ENCODE measurements at places on chromosomes 5 and 9.

- DNase-seq: no peak
These were observed 69.3 kb downstream of the MAMDC2 start for GRCh38 chr9:70112981-70113380.

- no peak for DNase-seq
These were observed 15.9 kb downstream of the CYSTM1 start for GRCh38 chr5:140190872-140191218.

DNA sequence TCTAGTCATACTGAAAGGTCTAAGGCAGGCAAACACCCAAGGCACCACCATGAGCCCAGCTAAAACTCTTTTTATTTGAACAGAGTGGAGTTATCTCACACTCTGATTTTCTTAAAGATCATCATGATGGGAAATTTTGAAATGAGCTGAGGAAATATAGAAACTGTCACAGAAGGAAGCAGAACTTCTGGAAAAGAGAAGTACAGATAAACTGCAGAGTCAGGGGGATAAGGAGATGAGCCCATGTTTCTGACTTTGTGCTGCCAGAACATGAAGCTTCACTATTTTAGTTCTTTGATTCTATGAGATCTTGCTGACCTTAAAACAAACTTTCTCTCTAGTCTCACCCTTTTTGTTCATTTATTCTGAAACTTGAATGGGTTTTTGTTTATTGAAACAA is 406.5 kb upstream of the EDIL3 start:
- DNase-seq: no peak

DNA sequence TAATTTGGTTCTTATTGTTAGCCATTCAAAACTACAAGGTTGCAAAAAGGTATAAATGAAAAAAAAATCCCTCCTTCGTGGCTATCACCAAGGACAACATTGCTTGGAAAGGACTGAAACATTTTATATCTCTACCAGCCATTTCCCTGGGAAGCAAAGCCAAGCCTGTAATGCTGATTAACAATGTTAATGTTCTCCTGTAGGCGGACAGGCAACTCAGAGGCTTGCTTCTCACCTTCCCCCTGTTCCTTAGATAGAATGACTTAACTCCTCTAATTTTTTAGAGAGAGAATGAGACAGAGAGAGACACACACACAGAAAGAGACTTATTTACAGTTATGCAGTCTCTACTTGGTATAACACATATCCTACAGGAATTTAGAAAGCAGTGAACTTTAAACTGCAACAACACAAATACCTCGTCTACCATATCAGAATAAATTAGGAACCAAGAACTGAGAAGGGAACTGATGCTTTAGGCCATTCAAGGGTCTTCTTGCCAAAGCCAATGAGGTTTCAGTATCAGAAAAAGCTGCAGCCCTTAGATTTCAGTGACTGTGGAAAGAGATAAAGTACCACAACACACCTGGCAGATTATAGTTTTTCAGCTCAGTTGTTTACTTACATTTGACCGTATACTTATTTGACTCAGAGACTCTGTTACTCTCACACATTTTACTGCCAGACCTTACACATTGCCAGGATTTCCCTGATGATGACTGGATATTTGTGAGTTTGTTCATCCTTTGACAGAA is 20.9 kb upstream of the MAN2A1 start:
- no peak for DNase-seq

GRCh38 chr9:78515108-78515507 is 218.2 kb downstream of the PSAT1 start:
- DNase-seq: no peak

- DNase-seq: no peak
These were observed 37.4 kb upstream of the TNFAIP8 start for GRCh38 chr5:119318256-119318894.

GRCh38 chr5:180784497-180785097 is 18.0 kb downstream of the MGAT1 start:
- no peak for DNase-seq

All from stimulated activated CD4-positive, alpha-beta T cell treated with anti-CD3 and anti-CD28 coated beads, TNF-alpha, amount 100 ng/mL, for 4 hours (primary cell).